SK-N-SH (cell line): ENCODE measurements at places on chromosomes 13 and 19. TPM values are rescaled to one million over a fixed set of nuclear protein-coding genes. Genes with fewer than 3 reads are reported as not detected.

DNA sequence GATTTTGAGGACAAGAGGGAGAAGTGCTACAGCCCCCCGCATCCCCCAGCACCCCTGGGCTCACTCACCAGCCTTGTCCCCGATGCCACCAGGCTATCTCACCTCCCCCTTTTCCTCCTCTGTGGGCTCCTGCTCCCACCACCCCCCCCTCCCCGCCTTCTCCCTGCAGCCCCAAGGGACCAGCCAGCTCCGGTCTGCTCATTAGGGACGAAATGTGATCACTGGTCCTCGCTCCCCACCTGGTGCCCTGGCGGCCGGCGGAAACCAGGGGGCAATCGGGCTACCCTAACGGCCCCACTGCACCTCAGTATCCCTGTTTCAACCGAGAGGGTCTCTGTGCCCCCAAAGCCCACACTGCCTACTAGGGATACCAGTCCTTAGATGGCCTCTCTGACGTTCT lies 2.7 kb downstream of the GPR4 start:
- peak; percentile 51 for DNase-seq
- H3K4me3 ChIP-seq: no peak overlapping the region
- H3K4me1 ChIP-seq: no peaks in the 10 kb centered on the region
- H3K36me3 ChIP-seq: no peaks in the 10 kb centered on the region
- peaks cover 21% of the 10 kb centered on the region; the same call in 1 of the 2 replicates for H3K27me3 ChIP-seq
- no peak overlapping the region for H3K27ac ChIP-seq

GRCh38 chr13:94263038-94263437 lies 216.4 kb downstream of the DCT start:
- no peaks in the 10 kb centered on the region for H3K36me3 ChIP-seq
- no peak overlapping the region for H3K27ac ChIP-seq

PCDH8 gene
- not detected in 2 replicates for polyA plus RNA-seq

BST2 gene
- 5.7 and 5.9 TPM in 2 replicates for polyA plus RNA-seq
